Motor neuron (in vitro differentiated cells): ENCODE measurements at places on chromosomes 4 and X.

GRCh38 chrX:39758791-39759525, 338.8 kb downstream of the BCOR start:
- ATAC-seq, result peak; percentile 25

- ATAC-seq, result no peak
Measured at GRCh38 chr4:55215087-55215486, 89.7 kb upstream of the KDR start.

DNA sequence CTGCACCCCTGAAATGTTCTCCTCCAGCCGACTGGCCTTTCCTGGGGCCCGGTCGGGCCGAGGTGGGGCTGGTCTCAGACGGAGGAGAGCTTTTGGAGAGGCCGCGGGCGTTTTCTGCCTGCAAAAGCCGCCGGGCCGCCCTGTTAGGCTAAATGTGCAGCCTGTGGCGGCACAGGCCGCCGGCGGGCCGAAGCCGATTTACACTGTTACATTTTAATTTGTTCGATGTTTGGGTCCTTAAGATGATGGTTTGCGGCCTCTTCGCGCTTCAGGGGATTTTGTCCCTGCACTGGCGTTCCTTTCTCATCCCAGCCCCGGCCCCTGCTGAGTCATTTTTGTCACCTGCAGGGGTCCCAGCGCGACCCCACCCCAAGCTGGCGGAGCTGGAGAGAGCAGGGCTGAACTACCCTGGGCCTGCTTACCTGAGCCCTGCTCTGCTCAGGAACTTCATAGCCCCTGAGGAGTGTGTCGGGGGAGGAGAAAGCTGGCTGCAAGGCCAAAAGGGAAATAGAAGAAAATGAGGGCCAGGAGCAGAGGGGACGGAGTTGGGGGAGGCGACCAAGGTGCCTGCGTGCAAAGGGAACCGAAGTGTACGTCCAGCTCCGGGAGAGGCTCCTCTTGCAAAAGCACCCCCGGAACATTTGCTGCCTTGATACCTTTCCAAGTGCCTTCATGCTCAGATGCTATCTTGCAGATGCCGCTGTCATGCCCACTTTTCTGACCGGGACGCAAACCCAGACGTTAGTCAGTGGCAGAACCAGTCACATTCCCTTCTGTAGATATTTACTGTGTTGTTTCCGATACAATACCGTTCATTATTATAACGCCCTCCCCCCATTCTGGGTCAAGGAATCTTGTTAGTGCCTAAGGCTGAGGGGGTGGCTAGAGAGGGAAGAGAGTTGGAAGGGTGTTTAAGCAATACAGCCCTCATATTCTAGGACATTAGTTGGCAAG, 977 bp upstream of the RBBP7 start:
- ATAC-seq, result peak; percentile 7

DNA sequence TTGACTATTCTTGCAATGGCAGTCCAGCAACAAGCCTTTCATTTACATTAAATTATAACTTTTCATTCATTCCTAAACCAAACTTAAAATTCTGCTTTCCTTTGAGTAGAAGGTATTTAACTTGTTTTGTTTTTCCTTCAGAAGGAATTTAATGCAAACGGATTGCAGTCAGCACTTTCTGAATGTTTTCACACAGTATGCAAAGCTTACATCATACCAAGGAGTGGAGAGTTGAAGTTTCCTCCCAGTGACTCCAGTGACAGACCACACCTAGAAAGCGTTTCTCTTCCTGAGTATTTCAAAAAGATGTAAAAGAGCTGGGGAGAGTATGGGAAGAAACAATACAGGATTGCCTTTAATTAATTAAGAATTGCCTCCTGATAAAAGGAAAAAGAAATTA, 8.1 kb downstream of the EPGN start:
- ATAC-seq, result no peak

- no peak for ATAC-seq
Measured at GRCh38 chr4:38529189-38530115, 134.5 kb upstream of the KLF3 start.

GRCh38 chr4:143539670-143540023, 26.1 kb downstream of the SMARCA5 start:
- ATAC-seq, result no peak

- peak; percentile 22 for ATAC-seq
Measured at GRCh38 chr4:76449362-76449767, 14.3 kb downstream of the SHROOM3 start.

DNA sequence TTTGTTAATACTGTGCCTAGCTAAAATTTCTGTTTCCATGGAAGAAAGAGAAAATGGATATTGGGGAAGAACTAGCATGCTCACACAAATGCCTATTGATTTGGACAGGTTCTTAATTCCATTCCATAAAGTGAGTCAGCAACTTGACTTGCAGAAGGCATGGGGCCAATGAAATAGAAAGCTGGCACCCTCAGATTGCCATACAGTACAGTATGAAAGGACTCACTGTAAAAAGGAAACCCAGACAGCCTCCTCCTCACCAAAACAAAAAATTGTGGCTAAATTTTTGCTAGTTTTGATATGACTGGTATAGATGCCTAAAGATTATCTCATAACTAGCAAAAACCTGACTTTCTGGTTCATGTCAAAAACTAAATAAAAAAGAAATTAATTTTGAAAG, 11.2 kb upstream of the TAB3 start:
- ATAC-seq, result no peak

DNA sequence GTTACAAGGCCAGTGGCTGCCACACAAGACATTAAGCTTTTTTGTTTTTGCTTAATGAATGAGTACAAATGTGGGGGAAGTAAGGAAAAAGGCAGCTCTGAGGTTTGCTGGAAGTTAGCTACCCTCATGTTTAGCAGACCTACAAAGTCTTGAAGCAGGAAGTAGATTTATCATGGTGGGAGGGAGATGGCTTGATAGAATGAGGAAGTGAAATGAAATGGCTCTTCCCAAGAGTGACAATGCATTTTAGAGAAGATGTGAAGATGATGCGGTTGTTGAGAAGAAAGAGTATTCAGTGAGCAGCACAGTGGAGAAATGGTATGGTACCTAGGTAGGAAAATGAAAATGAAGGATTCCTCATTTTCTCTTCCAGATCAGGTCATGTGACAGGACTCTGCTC, 108.0 kb downstream of the SLIT2 start:
- ATAC-seq, result no peak

DNA sequence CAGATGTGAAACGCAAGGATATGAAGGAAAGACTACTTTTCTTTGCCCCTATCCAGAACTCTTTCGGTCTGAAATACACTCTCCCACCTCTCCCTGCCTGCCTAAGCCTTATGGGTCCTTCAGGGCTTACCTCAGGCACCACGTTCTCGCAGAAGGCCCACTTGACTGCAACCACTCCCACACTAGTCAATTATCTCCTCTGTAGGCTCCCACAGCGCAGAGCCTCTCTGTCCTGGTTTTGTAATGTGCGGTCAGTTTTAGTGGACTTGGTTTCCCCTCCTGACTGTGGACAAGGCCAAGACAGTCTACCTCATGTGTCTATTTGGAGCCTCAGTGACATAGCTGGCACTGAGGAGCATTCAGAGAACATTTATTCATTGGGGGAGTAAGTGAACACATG, 11.1 kb downstream of the CNGA2 start:
- no peak for ATAC-seq

DNA sequence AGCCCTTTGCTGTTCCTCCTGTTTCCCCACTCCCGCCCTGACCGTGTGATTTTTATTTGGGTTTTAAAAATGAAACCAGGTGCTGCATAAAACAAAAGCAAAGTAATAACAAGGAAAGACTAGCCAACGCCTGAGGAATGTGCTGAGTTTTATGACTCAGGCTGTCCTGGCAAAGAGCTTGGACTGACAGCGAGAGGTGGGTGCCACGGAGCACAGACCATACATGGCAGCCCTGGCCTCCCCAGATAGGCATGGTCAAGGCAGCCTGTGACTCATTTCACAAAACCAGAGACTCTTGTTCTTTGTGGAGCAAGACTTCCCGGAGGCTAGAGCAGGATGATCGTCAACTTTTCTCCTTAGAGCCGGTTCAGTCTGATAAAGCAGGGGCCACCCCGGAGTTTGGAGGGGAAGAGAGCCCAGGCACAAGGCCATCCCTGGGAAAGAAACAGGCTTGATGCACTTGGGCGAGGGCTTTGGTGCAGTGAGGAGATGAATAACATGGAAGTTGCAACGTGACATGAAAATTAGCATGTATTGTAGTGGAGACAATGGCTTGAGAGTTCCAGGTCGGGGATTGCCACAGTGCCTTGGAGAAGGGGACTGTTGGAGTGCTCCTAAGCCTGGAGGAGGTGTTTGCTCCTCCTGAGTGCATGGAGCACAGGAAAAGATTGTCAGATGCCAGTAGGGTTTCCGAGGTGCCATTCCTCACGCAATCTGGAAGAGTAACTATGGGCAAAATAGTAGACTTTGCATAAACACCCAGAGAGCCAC, 54.8 kb downstream of the C4orf51 start:
- ATAC-seq, result peak; percentile 46

DNA sequence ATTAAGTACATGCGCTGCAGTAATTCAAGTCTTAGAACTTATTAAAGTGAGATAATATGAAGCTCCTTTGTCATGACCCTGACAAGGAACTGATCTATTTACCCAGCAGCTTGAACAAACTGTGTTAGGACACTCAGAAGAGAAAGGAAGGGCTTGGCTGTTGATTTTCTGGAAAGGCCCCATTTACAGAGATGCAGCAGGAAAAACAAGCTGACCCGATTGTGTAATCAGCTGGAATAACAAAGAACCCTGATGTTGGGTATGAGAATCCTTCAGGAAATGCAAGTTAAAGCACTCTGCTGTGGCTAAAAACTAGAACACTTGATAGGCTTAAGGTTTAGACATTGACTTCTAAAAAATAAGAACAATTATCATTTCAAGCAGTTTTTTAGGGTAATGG, 64.8 kb downstream of the TBC1D9 start:
- ATAC-seq, result no peak

DNA sequence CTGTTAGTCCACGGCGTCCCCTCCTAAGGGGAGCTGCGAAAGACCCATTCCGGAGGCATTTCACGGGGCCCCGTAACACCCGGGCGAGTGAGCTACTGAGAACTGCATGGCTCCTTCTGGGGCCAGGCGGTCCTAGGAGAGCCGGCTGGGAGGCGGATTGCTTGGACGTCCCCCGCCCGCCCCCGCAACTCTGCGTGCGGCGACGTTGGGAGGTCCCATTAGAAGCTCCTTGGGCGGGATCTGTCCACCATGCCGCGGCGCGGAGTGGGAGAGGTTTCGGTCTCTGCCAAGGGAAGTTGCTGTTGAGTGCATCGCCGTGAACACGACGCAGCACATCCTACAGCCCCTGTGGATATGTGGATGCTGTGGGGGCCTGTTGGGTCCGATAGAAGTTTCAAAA, 85.4 kb upstream of the IGFBP7 start:
- ATAC-seq, result no peak

DNA sequence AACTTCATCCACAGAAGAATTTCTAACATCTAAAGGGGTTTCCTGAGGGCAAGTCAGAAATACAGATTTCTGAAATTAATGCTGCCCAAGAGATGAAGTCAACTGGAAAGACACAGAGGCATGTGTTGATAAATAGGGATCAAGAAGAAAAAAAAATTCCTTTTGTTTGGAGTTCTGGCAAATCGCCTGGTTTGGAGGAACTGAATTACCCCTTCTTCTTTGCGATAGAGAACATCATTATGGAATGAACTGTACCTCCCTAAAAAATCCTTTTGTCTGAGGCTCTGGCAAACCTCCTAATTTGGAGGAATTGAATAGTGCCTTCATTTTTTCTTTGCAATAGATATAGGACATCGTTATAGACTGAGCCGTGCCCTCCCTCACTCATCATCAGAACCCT, 200.9 kb downstream of the DHRSX start:
- no peak for ATAC-seq

GRCh38 chr4:54746218-54746617, 88.5 kb downstream of the KIT start:
- no peak for ATAC-seq

DNA sequence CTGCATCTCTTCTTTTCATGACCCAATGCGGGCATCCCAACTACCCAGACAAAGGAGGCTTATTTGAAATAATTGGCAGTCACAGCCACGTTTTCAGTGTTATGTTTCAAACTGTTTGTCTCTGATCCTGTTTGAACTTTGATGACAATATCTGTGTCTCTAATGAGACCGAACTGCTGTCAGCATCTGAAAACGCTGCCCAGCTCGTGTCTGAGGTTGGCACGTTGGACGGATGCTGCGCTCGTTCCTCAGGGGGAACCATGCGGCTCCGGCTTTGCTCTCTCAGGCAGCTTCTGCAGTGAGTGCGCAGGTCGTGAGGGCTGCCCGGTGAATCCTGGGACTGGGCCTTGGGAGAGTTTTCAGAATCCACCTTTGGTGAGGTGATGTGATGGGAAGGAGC, 58.4 kb upstream of the SORBS2 start:
- no peak for ATAC-seq

GRCh38 chr4:13399257-13399656, 84.9 kb downstream of the RAB28 start:
- ATAC-seq, result no peak

- ATAC-seq, result no peak
Measured at GRCh38 chr4:9867751-9868425, 86.5 kb downstream of the DRD5 start.

GRCh38 chr4:140256335-140256734, 102.4 kb upstream of the MAML3 start:
- ATAC-seq, result no peak
